ENCODE measurements at places on chromosomes 4 and X.

GRCh38 chr4:81604683-81605218, 133.0 kb upstream of the RASGEF1B start:
- no peak for DNase-seq

DNA sequence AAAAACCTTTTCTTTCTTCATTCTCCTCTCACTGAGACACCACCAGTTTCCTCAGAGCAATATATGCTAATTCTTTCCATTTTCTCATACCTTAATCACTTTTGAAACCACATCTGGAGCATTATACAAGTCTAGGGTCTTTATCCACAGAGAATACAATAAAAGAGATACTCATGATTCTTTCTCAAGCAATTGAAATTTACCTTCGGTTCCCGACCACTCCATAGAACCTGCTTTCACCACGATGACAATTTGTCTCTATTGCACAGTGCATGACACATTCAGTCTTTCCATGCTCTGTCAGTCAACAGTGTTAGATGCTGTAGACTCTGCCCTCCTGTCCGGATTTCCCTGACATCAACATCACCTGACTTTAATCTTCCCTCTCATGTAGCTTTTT, 409.3 kb upstream of the NWD2 start:
- DNase-seq = no peak

GRCh38 chr4:3767570-3768288, 1.5 kb downstream of the ADRA2C start:
- DNase-seq = no peak

GRCh38 chrX:10102046-10102704, 54.6 kb upstream of the CLCN4 start:
- no peak for DNase-seq

DNA sequence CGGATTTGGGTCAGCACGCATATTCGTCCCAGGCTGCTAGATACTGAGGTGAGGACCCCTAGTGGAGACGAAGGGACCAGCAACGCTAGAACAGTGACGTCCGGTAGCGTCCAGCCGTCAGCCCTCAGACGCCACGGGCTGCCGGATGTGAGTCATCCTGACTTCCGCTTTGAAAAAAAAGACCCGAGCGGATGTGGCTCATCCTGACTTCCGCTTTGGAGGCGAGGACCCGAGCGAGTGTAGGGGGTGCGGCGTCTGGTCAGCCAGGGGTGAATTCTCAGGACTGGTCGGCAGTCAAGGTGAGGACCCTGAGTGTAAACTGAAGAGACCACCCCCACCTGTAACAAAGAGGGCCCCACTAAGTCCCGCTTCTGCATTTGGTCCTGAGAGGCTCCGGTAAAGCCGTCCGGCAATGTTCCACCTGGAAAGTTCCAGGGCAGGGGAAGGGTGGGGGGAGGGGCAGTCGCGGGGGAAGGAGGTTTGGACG, at the start of gene MAGEB2:
Gene MAGEB2, plus strand, starts transcription at position 207 of the 487 bp plus-strand sequence. CDS start 3,018 bp downstream, outside the sequence.
- DNase-seq = no peak

GRCh38 chrX:20663336-20663735, 396.6 kb upstream of the RPS6KA3 start:
- no peak for DNase-seq

- DNase-seq = no peak
These were observed 66.7 kb downstream of the RBMX2 start for GRCh38 chrX:130468395-130468923.

DNA sequence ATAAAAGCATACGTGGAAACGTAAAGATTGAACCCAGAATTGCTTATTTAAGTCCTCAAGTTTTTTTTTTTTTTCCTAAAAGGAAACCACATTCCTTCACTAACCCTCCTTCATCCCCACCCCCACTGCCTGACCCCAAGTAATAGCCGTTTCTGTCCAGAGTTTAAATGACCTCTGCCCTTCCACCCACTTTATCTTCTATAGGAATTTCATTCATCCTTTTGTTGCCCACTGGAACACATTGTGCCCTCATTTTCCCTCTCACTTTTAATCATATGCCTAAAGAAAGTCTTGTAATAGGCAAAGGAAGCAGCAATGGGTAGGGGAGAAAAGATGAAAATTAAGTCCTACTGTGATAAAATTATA, 62.7 kb downstream of the SH3RF1 start:
- DNase-seq = no peak

DNA sequence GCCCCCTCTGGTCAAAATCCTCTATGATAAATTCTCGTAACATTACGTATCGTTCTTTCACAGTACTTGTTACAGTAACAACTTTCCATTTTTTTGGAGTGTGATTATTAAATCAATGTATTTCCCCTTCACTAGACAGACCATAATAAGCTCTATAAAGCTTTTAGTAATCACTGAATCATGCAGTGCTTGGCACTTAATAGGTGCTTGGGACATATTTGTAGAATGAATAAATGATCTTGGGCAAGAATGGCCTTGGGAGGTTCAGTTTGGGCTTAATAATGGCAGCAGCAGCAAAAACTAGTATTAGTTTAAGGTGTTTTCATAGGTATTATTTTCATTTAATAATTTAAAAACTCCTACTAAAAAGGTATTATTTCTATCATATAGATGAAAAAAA, 33.4 kb upstream of the SFRP2 start:
- no peak for DNase-seq
